ENCODE measurements at places on chromosomes 2 and 18.

GRCh38 chr2:149744865-149745264, 157.3 kb upstream of the MMADHC start:
- DNase-seq: no peak

DNA sequence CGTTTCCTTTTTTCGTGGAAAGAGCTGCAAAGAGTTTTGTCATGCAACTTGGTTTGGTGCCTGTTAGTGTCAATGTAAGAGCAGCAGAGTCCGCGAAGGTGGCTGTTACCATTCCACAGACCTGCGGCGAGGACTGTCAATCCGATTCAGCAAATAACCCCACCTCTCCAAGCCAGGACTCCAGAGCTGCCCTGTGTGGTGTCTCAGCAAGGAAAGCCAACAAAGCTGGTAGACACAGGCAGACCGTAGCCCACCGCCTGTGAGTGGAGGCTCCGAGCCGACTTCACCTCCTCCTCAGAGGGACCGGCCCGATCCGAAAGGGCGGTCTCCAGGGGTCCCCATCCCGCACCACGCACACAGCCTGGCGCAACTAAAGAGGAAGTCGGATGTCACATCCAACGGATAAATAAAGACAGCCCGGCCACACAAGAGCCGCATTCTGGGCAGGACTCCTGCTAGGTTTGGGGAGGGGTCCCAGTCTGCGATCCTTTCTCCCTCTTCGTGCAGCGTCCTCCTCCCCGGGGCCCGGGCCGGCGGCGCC, 819 bp downstream of the ANKRD44 start:
- peak; percentile 49 for DNase-seq

DNA sequence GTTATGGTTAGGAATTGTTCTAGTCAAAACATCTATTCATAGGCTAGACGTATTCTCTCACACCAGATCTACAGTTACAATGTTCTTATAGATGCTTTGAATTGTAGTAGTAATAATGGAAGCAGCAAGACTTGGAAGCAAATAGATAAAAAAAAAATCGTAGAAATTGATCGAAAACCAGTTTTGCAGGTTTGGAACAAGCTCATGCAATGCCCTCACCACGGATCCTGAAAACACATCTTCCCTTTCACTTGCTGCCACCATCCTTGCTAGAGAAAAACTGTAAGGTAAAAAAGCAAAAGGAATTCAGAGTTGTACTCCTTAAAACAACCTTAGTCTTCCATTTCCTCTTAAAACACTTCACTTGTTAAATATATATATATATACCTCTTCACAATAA, 4.4 kb downstream of the SULT1C4 start:
- no peak for DNase-seq

GRCh38 chr18:48973731-48974130, 23.0 kb upstream of the SMAD7 start:
- DNase-seq: no peak

GRCh38 chr2:101986804-101987740, 4.7 kb upstream of the IL1R2 start:
- no peak for DNase-seq

DNA sequence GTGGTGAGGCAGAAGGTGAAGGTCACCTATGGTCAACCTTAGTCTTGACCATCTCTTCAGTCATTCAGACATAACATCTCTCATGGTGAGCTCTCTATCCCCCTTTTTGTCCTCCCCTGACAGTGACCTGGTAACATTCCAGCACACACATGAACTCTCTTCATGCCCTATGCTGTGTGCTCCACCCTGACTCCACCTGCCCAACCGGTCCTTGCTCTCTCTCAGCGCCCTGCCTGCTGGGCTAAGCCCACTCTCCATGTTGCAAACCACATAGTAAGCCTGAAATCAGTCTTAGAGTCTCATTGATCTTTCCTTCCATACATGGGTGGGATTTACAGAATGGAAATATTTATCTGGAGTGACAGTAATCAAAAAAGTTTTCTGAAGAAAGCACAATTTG, 52.8 kb downstream of the MARCO start:
- DNase-seq: no peak

- DNase-seq: no peak
Observed at GRCh38 chr2:46829231-46829995, 86.2 kb downstream of the MCFD2 start.

- DNase-seq: no peak
Observed at GRCh38 chr2:236956031-236956618, 129.6 kb upstream of the COPS8 start.

DNA sequence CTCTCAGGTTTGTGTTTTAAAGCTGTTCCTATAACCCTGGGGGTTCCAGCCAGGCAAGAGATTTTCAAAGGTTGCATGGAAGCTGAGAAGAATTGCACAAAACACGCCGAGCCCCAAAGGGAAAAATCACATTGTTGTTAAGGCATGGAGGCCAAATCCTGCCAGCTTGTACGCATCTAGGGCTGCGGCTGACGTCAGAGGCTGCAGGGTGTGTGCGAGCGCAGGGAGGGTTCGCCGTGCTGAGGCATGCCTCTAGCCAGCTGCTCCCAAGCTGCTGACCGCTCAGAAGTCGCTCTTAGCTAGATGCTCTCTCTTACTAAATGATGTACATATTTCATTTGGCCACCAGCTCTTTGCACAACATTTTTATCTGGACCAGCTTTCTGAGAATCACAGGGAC, 191.8 kb downstream of the LPIN1 start:
- DNase-seq: no peak

DNA sequence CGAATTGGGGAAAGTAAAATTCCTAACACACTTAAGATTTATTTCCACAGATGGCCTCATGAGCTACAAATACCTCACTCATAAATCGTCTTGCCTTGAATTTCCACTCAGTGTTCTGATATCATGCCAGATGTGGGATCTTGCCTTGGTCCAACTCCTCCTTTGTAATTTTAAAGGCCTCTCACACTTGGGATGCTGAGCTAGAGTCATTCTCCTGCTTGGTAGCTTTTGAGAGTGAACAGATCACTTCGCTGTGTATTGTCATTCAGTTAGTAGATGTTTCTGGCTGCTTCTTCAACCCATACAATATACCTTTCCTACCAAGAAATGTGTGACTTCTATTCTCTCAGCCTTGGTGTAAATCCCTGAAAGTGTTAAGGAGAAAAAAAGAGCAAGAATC, 309.2 kb downstream of the NRXN1 start:
- DNase-seq: no peak

All from activated B cell treated with CpG ODN at 0.5 μM for 24 hours (primary cell).